ENCODE measurements at places on chromosomes 2 and 18.

DNA sequence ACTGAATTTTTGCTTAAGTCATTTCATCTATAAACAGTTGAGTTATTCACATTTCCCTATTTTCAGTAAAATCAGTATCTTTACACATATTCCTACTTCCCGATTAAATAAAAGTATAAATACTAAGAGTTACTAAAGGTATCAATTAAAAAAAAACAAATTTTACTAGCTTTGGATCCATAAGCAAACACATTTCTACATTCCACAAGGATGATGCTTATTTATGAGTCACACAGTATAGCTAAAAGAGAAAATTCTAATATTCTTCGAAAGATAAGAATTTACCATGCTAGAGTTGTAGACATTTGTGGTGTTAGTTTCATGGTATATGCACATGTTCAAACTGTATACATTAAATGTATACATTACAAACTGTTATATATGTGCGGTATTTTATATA, 23.7 kb downstream of the PGAP1 start:
- DNase-seq: no peak

GRCh38 chr2:26807788-26808460, 22.1 kb downstream of the CENPA start:
- DNase-seq: peak; percentile 41

DNA sequence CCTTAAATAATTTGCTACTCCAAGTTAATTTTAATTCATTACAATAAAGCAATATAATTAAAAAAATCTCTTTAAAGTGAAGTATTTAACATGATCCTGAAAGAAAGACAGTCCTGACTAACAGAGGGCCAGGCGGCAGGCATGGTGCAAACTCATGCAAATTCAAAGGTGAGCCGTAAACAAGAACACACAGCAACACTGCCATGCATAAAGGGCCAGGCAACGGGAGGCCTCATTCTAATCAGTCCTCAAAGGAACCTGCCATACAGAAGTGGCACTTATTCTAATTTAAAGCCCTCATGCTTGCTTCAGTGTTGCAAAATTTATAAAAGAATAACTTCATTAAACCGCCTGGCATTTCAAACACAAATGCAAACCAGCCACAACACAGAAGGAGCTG, 277.0 kb downstream of the ZNF521 start:
- no peak for DNase-seq

GRCh38 chr2:207123335-207123744, 42.4 kb downstream of the KLF7 start:
- DNase-seq: no peak

- DNase-seq: no peak
Observed at GRCh38 chr2:28407976-28408690, 15.5 kb downstream of the FOSL2 start.

GRCh38 chr2:120454654-120455385, 108.9 kb downstream of the INHBB start:
- DNase-seq: no peak

DNA sequence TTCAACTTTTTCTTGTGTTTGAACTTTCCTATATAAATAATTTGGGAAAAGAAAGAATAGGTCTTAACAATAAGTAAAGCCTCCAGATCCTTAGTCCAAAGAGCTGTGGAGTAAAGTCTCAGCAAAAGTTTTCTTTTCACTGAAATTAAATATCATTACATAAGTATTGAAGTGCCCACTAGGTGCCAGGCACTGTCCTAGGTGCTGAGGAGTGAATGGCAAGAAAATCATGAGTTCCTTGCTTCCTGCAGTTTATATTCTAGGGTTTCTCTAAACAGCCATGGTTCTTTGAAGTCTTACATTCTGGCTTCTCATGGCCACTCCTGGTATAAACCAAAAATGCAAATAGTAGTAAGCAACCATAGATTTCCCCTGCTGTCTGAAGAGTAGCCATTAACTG, 59.7 kb downstream of the SPP2 start:
- DNase-seq: no peak

Measured in AG08395 (cell line).